Coronary artery (tissue), 2 donors: ENCODE measurements at places on chromosomes 16 and 17.

DNA sequence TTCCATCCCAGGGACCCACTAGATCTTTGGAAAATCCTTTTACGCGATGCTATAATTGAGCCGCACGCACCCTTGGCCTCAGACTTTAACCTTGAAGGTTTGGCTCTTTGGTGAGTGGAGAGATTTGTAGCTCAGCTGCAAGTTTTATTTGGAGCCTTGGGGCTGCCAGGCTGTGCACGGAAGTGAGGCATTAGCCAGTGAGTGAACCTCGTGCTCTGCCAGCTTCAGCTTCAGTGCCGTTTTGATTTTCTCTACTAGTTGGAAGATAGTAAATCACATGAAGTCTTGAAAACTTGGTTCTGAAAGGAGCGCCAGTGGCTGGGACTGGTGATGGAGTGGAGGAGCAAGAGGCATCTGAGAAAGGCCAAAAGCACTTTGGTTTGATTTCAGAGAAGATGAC, 17.3 kb downstream of the CRHR1 start:
- no peak for DNase-seq

GRCh38 chr17:78399028-78399692, 20.7 kb downstream of the PGS1 start:
- no peak for DNase-seq

DNA sequence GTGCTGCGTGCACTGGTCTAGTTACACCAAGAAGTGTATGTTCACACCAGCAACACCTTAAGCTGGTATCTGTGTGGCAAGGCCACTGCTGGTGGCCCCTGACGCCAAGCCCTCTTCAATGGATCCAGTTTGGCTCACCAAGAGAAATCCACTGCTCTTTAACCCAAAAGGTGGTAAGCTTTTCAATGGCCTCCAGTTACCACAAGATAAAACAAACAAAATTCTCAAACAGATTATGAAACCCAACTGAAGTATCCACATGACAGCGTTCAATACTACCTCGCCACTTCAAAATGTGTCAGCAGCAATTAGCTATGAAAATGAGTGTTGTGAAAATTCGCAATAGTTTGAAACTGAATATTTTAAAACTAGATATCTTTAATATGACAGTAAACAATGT, 96.5 kb upstream of the AKTIP start:
- no peak for DNase-seq

DNA sequence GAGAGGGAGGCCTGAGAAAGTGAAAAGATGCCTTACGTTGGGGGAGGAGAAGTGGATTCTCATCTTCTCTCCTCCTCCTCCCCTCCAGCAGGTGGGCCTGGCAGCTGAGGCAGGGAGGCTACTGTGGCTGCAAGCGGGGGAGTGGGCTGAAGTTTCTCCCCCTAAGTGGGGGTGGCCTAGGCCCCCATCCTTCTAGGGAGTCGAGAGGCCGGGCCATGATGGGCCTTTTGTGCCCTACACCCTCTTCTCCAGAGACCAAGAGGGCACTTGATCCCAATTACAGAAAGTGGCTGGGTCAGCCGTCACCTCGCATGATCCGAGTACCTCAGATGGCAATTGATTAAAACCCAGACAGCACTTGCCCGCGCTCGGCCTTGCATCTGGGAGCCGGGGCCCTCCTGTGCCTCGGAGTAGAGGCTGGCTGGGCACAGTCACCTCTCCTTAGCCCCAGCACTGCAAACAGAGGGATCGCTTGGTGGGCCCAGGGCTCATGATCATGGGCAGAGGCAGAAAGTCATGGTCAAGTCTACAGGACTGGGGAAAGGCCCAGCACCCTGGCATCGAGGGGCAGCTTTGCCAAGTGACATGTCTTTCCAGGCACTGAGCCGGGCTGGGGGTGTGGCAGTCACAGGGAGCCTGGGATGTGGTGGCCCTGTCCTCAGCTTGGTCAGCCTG, 78.3 kb downstream of the IRX5 start:
- DNase-seq, result no peak

DNA sequence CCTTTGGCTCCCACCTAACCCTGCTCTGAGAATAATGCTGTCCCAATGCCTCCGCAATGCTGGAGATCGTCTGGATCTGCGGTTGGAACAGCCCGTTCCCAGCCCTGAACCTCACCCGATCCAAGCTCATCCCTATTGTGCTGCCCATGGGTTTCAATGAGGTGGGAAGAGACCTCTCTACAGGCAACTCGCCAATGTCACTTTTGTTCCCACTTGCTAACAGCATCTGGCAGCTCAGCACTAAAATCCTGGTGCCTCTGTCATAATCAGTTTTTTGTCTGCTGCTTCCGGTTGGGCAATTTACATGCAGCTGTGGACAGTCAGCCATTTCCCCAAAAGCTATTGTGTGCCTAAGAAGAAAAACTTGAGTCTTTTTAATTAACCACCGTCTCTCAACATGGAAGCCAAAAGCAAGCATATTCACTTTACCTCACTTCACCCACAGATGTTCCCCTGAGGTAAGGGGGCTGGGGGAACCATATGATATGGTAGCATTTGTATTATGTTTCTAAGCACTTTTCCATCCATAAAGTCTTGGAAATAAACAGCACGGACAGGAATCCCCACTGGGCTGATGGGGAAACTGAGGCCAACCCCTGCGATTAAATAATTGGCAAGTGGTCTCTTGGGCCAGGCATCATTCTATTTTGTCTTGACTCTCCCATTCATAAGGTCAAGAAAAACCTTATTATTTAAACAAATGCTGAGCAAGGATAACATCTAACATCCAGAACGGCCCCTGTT, 159.2 kb upstream of the CDH5 start:
- DNase-seq, result no peak

DNA sequence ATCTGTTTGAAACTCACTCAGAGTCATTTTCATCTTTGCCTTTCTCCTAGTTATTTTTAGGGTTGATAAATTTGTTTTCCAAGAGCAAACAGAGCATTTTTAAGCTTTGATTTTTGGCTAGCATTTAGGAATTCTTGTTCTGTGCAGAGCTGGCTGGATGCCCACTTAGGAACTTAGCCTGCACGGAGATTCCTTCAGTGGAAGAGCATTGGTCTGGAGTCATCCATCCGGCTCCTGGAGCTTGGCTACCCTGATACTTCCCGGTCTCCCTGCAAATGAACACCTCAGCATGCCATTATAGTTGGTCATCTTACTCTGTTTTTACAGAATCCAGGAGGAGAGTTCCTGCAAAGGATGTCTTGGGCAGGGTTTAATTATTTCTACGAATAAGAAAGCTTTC, 57.1 kb downstream of the SPECC1 start:
- no peak for DNase-seq

- no peak for DNase-seq
Observed at GRCh38 chr16:25033852-25034251, 18.7 kb upstream of the ARHGAP17 start.

DNA sequence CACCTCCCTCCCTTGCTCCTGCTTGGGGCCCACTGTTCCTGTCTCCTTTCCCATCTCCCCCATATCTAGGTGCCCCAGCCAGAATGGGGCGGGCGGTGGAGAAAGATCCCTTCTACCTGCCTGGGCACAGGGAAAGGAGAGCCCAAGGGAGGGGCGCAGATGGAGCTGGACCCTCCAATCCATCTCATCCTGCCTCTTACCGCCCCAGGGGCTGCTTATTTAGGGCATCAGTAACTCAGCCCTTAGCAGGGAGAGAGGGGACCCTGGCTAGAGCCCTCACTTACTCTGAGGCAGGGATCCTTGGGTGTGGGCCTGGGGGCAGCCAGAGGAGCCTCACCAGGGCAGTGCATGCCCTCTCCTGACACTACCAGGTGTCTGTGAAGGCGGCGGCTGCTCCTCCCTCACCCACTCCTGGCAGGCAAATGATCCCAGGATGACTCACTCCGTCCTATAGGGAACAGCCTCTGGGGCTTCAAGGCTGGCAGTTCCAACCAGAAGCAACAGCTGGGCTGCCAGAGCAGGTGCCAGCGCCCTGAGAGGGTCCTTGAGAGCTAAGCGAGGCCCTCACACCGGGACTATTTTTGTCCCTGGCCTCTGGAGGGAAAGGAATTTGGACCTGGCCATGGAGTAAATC, 16.3 kb upstream of the BCAR1 start:
- DNase-seq, result peak; percentile 77

GRCh38 chr17:65360961-65361552, 200.4 kb downstream of the AXIN2 start:
- no peak for DNase-seq

DNA sequence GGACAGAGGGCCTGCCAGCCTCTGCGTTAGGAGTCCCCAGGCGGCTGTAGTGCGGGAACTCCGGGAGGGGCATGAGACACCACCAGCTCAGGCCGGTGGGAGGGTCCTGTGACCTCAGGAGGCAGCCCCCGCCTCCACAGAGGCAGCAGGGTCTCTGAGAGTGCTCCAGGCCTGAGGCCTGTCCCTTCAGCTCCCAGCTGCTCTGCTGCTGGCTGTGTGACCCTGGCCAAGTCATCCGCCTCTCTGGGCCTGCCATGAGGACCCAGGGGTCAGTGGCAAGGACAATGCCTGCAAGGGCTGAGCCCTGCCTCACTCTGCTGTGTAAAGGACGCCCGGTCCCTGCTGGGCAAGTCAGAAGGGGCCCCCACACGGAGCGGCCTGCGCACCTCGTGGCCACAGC, 27.1 kb upstream of the ZFPM1 start:
- DNase-seq, result no peak

DNA sequence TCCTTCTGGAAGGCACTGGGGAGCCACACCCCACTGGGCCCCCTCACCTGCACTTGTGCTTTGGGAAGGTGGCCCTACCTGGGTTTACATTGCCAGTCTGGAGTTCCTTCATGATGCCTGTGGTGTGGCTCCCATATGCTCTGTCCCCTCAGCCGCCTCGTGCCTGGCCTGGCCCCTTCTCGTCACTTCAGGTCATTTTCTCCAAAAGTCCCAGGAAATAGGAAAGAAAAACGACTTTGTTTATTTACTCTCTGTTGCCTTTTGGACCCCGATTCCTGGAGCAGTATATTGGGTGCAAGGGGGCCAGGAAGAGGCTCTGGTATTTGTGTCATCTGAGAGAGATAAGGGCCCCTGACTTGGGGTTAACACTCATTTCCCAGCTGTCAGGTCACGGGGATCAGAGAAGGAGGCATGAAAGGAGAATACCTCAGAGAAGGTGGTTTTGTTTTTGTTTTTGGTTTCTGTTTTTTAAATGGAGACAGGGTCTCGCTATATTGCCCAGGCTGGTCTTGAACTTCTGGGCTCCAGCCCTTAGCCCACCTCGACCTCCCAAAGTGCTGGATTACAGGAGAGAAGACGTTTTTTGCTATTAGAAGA, 4.7 kb downstream of the SOCS3 start:
- DNase-seq, result no peak
